ENCODE measurements at places on chromosomes 2 and 18. TPM values are rescaled to one million over a fixed set of nuclear protein-coding genes. Genes with fewer than 3 reads are reported as not detected.

GRCh38 chr18:71431689-71432088 is 1112.5 kb downstream of the CBLN2 start:
- no peak for DNase-seq

TRABD2A gene
- 0.76 TPM for total RNA-seq

AQP4 gene
- total RNA-seq, result not detected

AKAIN1 gene
- total RNA-seq, result 0.95 TPM

GRCh38 chr18:77115192-77115953 is 17.2 kb downstream of the MBP start:
- no peak for DNase-seq

SERPINE2 gene
- 18.3 TPM for total RNA-seq

DNA sequence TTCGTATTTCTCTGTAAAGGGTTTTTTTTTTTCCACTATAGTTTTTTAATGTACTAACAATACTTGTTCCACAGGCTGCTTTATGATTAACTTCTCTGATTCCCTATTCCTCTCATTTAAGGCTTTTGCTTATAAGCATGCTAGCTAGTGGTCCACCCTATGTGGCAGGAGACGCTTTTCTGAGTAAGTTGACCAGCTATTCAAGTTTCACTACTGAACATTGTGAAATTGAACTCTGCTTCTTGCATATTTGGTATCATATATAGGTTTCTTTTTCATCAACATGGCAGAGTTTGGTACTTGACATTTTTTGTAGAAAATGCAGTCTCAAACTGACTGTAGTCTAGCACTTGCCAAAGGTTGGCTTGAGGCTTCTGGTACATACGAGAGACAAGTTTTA is 74.2 kb downstream of the OTX1 start:
- no peak for DNase-seq

KCNIP3 gene
- total RNA-seq, result 7.4 TPM

ADD2 gene
- 2.4 TPM for total RNA-seq
